Esophagus muscularis mucosa (tissue), 4 donors: ENCODE measurements at places on chromosomes 3 and 15. TPM values are rescaled to one million over a fixed set of nuclear protein-coding genes. Genes with fewer than 3 reads are reported as not detected.

The A4GNT gene
- not detected for total RNA-seq

The SLC24A5 gene
- not detected for total RNA-seq

The PTPRG gene
- 52.8 TPM for total RNA-seq

The SLCO2A1 gene
- 8.3 TPM for total RNA-seq

DNA sequence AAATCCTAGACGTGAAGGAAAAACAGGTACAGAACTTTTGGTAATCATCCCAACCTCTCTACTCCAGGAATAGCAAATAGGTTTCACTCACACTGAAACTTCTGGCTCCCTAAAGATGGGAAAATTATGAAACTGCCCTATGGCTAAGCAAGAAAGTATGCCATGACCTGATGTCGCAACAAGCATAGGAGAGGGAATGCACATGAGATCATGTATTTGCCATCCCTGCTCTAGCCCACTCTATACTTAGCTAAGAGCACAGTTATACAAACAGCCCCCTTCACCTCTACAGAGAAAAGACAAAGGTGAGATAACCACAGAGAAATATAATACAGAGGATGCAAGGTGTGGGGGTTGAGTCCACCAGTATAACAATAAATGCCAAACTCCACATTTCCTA lies 102.7 kb downstream of the TBC1D5 start:
- H3K36me3 ChIP-seq = no peaks in the 10 kb centered on the region
- no peak overlapping the region for H3K4me3 ChIP-seq
- no peak for DNase-seq
- H3K27me3 ChIP-seq = no peaks in the 10 kb centered on the region

GRCh38 chr3:177770383-177771230 lies 573.3 kb upstream of the TBL1XR1 start:
- DNase-seq = no peak
- H3K4me1 ChIP-seq = peaks cover 55% of the 10 kb centered on the region
- no peaks in the 10 kb centered on the region for H3K36me3 ChIP-seq
- H3K27ac ChIP-seq = peak overlapping the region; percentile 79

GRCh38 chr15:43347114-43347513 lies 16.7 kb upstream of the LCMT2 start:
- H3K4me1 ChIP-seq = no peaks in the 10 kb centered on the region
- peaks cover 7% of the 10 kb centered on the region for H3K36me3 ChIP-seq
- no peak overlapping the region for H3K27ac ChIP-seq
- H3K27me3 ChIP-seq = no peaks in the 10 kb centered on the region
- no peak overlapping the region for H3K4me3 ChIP-seq

DNA sequence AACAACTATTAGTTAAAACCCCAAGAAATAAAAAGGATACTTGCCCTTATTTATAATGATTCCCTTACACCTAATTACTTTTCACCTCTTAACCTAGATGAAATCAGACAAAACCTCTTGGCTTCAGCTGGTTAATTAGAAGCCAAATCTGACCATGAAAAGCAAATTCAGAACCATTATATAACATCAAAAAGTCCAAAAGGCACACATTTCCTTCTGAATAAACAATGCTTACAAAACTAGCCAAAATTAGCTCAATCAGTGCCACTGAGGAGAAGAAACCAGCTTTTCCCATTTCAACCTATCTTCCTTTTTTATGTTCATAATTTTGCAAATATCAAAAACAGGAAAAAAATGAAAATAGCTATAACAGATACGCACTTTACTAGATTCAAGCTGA lies 3.2 kb downstream of the EHHADH start:
- H3K27me3 ChIP-seq = no peaks in the 10 kb centered on the region
- H3K36me3 ChIP-seq = peaks cover 13% of the 10 kb centered on the region
- DNase-seq = no peak
- H3K4me1 ChIP-seq = no peaks in the 10 kb centered on the region
- no peak overlapping the region for H3K4me3 ChIP-seq

DNA sequence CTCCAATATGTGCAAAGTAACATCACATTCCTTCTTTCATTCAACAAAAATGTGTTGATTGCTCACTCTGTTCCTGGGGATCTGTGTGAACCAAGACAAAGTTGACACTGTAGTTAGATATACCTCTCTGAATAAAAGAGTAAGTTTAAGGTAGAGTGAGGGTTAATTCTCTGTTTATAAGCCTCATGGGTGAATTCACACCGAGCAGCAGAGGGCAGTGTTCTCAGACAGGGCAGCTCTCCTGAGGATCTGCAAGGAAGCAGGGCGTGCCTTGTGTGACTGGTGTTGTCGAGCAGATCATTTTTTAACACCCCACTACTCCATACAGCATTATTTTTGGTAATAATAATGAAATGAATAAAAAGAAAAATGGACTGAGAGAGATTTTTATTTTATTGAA lies 34.4 kb downstream of the PAQR9 start:
- H3K36me3 ChIP-seq = no peaks in the 10 kb centered on the region
- H3K4me1 ChIP-seq = no peaks in the 10 kb centered on the region

GRCh38 chr3:52132041-52132440 lies 22.2 kb downstream of the POC1A start:
- no peak overlapping the region for H3K27ac ChIP-seq
- no peaks in the 10 kb centered on the region for H3K36me3 ChIP-seq

GRCh38 chr3:14431452-14431916 lies 29.1 kb downstream of the SLC6A6 start:
- no peaks in the 10 kb centered on the region for H3K36me3 ChIP-seq
- no peaks in the 10 kb centered on the region for H3K27me3 ChIP-seq
- peak overlapping the region; percentile 61 for H3K27ac ChIP-seq

- no peaks in the 10 kb centered on the region for H3K36me3 ChIP-seq
- DNase-seq = no peak
- H3K4me3 ChIP-seq = peak overlapping the region; percentile 37
- no peak overlapping the region for H3K27ac ChIP-seq
- peaks cover 73% of the 10 kb centered on the region for H3K27me3 ChIP-seq
- peaks cover 67% of the 10 kb centered on the region for H3K4me1 ChIP-seq
These were observed 699 bp upstream of the SHOX2 start for GRCh38 chr3:158106766-158107471.

GRCh38 chr15:99580076-99580475 lies 14.3 kb downstream of the MEF2A start:
- H3K4me1 ChIP-seq = peaks cover 80% of the 10 kb centered on the region
- no peak overlapping the region for H3K4me3 ChIP-seq
- no peaks in the 10 kb centered on the region for H3K36me3 ChIP-seq
- no peaks in the 10 kb centered on the region for H3K27me3 ChIP-seq

GRCh38 chr15:40028193-40028592 lies 10.8 kb downstream of the SRP14 start:
- peaks cover 82% of the 10 kb centered on the region for H3K36me3 ChIP-seq
- peak overlapping the region; percentile 34 for H3K27ac ChIP-seq
- H3K4me1 ChIP-seq = peaks cover 7% of the 10 kb centered on the region
- H3K27me3 ChIP-seq = no peaks in the 10 kb centered on the region
- no peak overlapping the region for H3K4me3 ChIP-seq
- DNase-seq = no peak

DNA sequence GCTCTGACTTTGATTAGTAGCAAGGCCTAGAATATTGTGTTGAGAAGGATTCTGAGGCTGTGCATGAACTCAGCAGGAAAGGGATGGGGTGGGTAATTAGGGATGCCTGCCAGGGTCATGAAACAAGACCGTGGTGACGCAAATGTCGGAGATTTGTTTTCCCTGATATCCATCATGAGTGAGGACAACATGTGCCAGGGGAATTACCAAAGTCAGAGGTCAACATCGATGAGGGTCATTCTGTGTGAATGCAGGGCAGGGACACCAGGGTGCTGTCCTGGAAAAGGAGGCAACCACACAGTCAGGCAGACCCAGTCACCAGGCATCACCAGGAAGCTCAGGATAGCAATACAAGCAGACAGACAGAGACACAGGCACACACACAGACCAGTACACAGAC lies 52.2 kb downstream of the SLCO2A1 start:
- H3K27me3 ChIP-seq = no peaks in the 10 kb centered on the region
- DNase-seq = no peak

DNA sequence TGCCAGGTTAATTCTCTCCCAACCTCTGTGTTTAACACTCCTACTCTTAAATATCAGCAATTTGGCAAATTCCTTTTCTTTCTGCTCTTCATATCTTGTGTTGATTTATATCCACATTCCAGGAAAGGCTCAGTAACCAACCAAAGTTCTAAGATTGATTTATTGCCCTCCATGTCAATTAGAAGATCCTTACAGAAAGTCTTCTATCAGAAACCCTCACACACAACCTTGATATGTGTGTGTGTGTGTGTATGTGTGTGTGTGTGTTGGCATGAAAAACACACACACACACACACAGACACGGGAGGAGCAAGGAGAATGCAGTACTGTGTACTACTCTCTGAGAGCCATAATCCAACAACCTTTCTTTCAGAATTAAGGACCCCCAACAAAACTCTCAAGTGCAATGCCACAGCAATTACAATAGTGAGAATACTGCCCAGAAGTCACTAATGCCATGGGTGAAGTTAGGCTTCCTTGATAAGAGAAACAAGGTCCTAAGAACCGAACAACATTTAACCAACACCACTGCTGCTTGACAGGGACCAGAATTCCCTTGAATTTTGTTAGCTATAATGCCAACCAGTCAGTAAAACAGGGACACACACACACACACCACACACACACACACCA lies 1.1 kb downstream of the LSAMP start:
- no peak overlapping the region for H3K4me3 ChIP-seq
- no peak overlapping the region for H3K27ac ChIP-seq
- no peak for DNase-seq
- H3K36me3 ChIP-seq = no peaks in the 10 kb centered on the region
- peaks cover 4% of the 10 kb centered on the region for H3K27me3 ChIP-seq
- no peaks in the 10 kb centered on the region for H3K4me1 ChIP-seq

GRCh38 chr3:155031186-155031585 lies 48.9 kb upstream of the MME start:
- no peaks in the 10 kb centered on the region for H3K27me3 ChIP-seq
- no peak overlapping the region for H3K4me3 ChIP-seq
- DNase-seq = no peak
- H3K36me3 ChIP-seq = no peaks in the 10 kb centered on the region
- no peaks in the 10 kb centered on the region for H3K4me1 ChIP-seq
